Coronary artery (tissue), 2 donors: ENCODE measurements at places on chromosomes 7 and 10.

GRCh38 chr10:121683816-121684215 is 85.6 kb upstream of the FGFR2 start:
- no peak for DNase-seq

GRCh38 chr7:112072541-112073245 is 133.5 kb downstream of the DOCK4 start:
- no peak for DNase-seq

- DNase-seq, result no peak
Observed at GRCh38 chr7:149690688-149691446, 82.5 kb downstream of the ZNF467 start.

- no peak for DNase-seq
Observed at GRCh38 chr10:59562126-59562525, 147.5 kb downstream of the SLC16A9 start.

- DNase-seq, result peak; percentile 89
Observed at GRCh38 chr10:42638055-42638820, at the start of gene ZNF33B. Gene ZNF33B (minus strand): TSS chr10:42638570. CDS start chr10:42636928, 1,642 bp downstream.

DNA sequence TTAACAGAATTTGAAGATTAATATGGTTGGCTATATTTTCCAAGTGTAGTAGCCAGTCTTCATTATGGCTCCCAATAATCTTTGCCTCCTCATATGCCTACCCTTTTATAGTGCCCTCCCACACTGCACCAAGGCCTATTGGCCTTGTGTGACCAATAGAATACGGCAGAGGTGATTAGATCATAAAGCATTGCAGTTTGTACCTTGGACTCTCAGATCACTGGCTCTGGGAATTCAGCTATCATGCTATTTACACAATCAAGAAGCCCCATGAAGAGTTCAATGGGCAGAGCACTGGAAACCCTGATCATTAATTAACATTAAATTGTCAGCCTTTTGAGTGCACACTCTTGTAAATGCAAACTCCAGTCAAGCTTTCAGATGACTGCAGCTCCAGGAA is 154.5 kb upstream of the MAGI2 start:
- no peak for DNase-seq

GRCh38 chr7:47356261-47356660 is 225.7 kb downstream of the TNS3 start:
- DNase-seq, result no peak

GRCh38 chr7:52689912-52690311 is 345.5 kb upstream of the POM121L12 start:
- DNase-seq, result no peak

DNA sequence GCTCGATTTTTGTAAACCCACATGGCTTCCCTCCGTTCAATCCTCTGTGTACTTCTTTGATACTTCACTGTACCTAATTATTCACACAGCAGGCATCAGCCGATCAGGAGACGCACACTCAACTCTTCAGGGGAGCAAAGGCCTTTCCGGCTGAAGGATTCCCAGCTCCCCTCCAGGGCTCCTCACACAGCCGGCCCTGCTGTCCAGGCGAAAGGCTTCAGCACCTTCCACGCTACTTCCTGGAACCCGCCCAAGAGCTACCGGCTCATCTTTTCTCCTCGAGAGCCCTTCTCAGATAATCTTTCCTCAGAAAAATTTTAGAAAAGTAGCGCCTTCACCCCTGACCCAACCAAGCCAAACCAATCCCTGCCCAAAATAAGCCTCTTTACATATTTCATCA is 270.4 kb downstream of the ZMYND11 start:
- DNase-seq, result no peak

DNA sequence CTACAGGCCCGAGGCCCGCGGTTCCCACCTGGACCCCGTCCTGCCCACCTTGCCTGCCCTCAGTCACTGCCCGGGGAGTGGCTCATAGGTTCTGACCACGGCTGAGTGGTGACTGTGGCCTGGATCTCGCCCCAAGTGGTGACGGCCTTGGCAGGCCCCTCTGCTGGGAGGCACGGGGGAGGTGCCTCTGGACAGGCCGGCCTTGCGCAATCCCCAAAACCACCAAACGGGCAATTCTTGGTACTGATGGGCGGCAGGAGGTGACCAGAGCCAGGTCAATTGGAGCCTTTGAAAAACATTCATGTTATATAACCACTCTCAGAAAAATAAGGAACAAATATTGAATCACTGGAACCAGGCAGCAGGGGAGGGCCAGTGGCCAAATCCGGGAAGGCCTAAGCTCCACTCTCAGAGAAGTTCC is 83.4 kb downstream of the PRKAG2 start:
- DNase-seq, result peak; percentile 82

DNA sequence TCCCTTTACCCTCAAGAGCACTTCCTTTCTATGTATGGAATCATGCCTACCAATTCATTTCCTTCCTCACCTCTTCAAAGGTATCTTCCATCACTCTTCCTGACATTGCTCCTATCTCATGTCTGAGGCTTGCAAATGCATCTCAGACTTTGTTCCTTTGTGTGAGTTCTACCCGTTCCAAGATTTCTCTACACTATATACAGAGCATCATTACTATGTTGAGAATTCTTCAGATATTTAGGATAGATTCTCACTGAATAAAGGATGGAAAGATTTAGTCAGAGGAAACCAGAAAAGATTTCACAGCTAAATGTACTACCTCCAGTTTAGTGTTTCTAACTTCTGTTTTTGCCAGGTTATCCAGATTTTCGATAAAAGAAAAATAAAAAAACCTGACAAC is 462.7 kb downstream of the PHTF2 start:
- DNase-seq, result no peak

DNA sequence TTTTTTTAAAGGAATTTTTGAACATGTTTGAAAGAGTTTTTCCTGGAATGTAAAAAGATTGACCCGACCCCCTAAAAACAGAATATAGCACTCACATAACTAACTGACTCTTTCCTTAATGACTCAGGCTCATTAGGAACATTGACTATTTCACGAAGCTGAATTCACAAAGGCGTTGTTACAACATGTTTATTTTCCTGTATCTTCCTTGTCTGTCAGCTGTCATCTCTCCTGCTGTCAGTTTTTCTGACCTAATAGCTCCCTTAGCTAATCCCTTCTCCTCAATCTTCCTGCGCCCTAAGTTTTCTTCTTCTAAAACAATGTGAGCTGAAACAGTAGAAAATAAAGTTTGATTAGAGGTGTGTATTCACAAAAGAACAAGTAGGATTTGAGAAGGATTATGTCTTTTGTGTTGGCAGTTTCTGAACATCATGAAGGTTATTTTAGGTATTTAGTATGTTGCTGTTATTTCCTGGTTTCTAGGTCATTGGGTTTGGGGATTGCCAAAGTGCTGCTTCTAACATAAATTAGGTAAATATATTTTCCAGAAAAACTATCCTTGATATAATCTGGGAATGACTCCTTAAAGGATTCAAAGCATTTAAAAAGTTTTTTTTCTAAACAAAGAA is 4.6 kb upstream of the MDFIC start:
- DNase-seq, result no peak

DNA sequence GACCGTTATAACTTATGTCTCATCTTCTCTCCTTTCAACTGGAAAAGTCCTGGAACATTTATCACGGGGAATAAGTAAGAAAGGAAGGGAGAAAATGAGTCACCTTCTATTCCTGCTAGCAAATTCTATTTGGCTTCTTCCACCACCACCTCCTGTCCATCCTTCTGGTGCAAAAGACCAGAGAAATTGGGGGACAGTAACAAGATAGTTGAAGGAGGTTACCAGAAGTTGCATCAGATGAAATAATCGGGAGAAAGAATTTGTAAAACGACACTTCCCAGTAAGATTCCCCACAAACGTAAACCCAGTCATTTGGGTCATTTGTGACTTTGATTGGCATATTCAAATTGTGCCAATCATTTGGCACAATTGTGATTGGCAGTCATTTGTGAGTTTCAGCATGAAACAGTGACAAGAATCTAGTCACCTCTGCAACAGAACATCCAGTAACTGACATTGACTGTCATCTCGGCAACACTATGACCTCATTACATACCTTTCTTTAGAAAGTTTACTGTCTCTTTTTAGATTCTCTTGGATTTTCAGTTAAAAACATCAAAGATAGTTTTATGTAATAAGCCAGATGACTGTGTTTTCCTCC is 51.3 kb upstream of the PIK3CG start:
- no peak for DNase-seq

GRCh38 chr7:157668221-157668883 is 331.5 kb downstream of the DNAJB6 start:
- no peak for DNase-seq

DNA sequence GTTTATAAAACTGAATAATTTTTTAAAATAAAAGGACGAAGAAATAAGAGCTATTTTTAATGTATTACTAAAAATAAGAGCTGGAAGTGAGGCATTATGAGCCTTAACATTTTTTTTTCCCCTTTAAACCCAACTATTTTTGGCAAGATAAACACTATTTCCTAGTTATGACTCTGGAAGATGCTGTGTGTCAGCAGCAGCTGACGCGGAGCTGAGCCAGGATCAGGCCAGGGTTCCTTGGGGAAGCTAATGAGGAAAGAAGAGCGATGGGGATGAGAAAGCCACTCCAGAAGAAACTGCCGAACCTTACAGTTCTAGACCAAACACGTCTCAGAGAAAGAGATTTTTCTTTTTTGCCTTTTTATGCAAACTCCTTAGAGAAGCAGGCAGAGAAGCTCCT is 85.9 kb downstream of the USP6NL start:
- peak; percentile 81 for DNase-seq

- DNase-seq, result peak; percentile 50
Observed at GRCh38 chr7:151453326-151453791, 13.4 kb upstream of the CRYGN start.

DNA sequence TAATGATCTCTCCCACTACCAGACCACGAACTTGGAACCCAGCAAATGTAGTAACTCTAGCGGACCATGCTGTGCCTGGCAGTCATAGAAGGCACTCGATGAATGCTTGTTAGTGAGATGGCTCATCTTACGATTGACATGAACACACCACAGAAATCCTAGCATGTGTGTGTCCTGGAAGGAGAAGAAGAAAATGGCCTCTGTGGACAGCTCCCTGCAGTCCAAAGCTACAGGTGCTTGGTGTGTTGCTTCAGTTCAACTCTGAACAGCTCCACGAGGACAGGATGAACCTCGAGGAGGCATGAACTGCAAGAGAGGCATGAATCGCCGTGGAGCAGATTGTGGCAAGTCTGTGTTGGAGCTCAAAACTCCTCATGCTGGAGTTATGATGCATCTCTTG is 93.5 kb downstream of the KLF6 start:
- DNase-seq, result no peak

GRCh38 chr10:97468162-97468561 is 22.2 kb downstream of the ZDHHC16 start:
- DNase-seq, result no peak

DNA sequence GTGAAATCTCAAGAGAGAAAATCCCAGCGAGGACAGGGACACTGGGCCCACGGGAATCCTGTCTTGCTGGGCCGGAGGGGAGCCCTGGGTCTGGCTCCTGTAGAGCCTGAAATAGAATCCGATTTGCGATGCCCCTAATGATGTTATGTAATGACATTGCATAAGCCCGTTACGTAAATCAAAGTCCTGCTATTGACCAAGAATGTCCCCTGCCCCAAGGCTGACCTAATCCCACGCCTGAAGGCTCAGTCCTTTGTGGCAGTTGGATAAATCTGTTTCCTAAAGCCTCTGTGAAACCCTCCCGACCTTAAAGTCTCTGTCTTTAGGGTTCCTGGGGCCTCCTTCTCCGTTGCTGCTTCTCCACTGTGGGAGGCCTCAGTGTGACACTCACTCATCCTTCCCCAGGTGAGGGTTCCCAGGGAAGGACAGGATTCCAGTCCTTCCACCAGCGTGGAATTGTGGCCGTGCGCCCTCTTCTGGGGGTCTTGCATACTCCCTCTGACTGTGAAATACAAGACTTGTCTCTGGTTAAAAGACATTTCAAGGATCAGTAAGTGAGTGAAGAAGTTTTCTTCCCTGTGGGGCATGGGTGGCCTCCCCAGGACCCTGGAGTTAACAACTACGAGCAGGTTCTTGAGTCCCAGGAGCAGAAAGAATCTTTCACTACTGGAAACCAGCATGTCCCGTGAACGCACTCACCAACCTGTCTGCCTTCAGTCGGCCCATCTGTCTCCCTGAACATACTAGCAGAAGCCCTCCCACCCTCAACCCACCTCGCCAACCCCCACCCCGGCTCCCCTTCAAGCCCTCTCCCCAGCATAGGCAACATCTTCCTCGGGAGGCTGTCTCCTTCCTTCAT is 19.8 kb downstream of the ZNF467 start:
- DNase-seq, result no peak

DNA sequence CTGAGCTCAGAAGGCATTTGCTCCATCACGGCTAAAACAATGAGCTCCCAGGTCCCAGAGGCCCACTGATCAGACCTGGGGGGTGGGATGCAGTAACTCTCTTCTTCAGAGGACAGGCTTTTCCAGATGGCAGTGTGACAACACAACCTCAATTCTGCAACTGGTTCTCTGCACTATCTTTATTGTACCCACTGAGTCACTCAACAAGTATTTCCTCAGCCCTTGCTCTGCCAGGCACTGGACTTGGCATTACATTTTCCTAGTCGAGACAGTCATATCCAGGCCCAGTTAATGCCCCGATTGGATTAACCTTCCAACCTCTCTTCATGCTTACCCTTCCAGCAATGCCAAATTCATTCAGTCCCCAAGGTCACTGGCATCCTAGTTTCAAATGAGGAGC is 72.6 kb downstream of the JAZF1 start:
- DNase-seq, result no peak

DNA sequence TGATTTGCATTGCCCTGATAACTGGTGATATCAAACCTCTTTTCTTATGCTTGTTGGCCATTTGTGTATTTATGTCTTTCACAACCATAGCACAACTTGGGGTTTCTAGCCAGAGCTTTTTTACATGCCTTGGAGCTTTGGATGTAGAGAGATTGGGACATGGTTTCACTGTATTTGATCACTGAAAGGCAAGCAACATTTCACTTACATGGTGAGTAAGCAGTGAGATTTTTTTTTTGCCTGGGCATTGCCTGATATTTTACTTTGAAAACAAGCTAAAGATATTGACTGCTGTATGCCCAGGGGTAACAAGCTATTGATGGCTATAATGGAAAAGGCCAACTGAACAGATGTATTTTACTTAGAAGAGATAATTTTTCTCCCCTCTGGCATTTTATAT is 259.0 kb downstream of the PHTF2 start:
- DNase-seq, result no peak

DNA sequence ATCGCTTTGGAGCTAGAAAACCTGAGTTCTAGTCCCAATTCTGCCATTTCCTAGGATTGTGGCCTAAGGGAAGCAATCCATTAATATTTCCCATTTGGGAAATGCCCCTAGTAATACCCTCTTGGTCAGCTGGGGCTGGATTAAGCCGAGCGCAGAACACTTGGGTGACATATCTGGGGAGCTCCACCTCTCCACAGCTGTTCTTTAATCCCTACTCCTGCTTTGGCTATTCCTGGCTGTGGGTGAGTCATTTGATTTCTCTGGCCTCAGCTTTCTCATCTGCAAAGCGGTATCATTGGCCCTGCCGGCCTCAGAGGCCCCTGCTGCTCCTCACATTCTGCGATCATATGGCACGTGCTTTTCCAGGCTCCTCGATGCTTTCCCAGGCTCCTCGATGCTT is 108.3 kb downstream of the BUB3 start:
- DNase-seq, result peak; percentile 26
